ENCODE measurements at places on chromosomes 3 and 15.

DNA sequence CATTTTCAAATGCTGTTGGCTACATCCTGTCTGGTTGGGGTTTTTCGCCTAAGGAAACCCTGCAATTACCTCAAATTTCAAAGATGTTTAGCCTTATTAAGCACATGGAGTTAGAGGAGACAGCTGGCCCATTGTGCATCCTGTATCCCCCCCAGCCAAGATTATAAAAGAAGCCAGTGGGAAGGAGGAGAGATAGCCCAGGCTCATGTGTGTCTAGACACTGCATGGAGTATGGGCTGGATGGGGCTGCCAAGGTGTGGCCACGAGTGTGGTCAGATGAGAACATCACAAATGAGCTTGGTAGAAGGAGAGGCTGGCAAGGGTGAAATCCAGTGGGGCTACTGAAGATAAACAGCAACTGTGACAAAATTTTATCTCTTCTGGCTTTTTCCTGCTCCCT, 270.0 kb upstream of the TBC1D5 start:
- no peak for DNase-seq

DNA sequence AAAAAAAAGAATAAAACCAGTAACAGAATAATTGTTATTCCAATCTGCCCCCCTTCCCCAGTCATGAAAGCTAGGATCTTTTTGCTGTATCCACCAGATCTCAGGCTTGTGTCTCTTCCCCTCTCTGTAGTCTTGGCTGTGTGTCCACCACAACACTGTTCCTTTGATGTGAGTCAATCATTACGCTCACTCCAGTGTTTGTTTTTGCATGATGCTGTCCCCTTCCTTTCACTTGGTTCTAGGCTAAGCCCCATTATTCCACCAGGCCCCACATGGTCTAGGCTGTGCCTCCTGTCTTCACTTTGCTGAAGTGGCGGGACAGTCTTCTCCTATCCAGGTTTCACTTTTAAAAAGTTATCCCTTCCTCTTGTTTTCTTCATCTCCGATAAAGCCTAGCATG, 13.6 kb downstream of the ACKR2 start:
- DNase-seq = no peak

- DNase-seq = no peak
Observed at GRCh38 chr15:27059610-27060202, 88.7 kb downstream of the GABRG3 start.

GRCh38 chr3:84965141-84965540, 6.4 kb downstream of the CADM2 start:
- DNase-seq = no peak

- no peak for DNase-seq
Observed at GRCh38 chr15:41169781-41170180, 53.7 kb upstream of the INO80 start.

DNA sequence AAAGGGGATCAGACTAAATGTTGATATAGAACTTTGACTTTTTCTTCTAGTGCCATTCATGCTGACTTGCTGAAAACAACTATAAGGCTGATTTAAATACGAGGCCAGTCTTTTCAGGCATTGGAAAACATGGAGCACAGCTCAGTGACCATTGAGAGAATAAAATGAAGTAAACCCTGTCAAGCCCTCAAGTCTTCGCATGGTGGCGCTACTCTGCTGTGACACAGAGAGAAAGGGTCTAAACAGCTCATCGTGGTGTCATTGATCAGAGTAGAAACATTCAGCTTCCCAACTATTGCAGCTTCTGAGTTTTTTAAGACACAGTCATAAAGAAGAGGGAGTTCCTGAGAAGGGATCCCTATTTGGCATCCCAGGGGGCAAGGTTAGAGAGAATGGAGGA, 716.2 kb downstream of the DIPK2A start:
- DNase-seq = no peak

GRCh38 chr3:12471241-12471640, 13.0 kb upstream of the TSEN2 start:
- no peak for DNase-seq

DNA sequence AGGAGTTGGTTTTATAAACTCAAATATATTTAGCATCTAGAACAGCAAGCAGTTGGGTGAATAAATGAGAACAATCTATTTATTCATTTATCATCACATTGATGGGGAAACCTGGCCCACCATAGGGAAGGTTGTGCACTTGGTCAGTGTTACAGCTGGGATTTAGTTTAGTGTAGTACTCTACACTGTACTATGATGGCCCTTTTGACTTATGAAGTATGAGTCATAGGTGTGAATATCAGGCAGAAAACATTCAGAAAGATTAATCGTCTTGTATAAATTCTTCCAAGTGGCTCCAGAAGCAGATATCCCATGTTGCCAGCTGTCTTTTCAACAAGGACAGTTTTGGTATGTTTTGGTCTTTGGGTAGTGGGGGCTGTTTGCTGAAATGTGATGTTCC, 38.0 kb downstream of the BBS4 start:
- DNase-seq = no peak

DNA sequence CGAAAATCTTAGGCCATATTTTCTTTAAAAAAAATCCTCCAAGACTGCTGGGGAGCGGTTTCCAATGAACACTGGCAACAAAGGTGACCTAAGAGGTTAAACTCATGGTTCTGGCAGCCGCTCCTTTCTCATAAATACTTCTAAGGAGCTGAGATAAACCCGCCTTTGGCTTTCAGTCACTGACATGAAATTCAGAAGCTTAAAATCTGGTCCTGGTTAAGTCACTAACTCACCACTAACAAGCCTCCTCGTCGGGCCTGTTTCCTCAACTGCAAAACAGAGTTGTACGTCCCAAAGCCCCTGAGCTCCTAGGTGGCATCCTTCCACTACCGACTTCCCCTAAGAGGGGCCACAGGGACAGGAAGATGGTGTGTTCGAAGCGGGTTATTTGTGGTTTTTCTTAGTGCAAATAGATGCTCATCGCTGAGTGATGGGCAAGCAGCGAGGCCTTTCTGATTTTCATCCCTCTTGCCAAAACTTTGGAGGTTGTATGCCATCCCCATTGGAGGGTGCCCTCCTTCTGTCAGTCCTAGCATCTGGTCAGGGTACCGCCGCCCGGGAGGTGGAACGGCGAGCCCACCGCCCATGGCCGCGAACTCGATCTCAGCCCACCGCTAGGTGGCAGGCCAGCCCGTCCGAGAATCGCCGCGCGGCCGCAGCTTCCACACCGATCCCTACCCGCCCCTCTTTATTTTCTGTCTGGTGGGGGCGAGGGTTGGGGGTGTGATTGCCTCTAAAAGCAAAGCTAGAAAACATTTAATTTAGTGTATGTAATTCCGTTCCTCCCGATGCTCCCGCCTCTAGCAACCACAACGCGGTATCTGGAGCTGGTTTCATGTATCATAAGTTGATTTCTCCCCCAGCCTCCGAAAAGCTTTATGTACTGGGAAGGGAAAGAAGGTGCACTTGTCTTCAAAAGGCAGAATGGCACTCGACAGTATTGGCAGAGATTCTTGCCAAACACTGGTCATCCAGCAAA, 4.6 kb downstream of the BCL6 start:
- peak; percentile 51 for DNase-seq

GRCh38 chr15:69812861-69813261, 284.9 kb downstream of the TLE3 start:
- no peak for DNase-seq

GRCh38 chr3:105401691-105402149, 35.0 kb downstream of the ALCAM start:
- DNase-seq = no peak

GRCh38 chr3:108152274-108152673, 61.4 kb upstream of the CD47 start:
- no peak for DNase-seq

DNA sequence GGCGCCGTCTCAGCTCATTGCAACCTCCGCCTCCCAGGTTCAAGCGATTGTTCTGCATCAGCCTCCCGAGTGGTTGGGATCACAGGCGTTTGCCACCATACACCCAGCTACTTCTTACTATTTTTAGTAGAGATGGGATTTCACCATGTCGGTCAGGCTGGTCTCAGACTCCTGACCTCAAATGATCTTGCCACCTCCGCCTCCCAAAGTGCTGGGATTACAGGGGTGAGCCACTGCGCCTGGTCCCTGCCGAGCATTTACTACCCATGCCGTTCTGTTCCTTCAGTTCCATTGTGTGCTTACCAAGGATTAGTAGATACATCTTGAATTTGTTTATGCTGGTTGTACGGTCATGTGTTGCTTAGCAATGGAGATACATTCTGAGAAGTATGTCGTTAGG, 10.3 kb downstream of the CHD2 start:
- DNase-seq = no peak

DNA sequence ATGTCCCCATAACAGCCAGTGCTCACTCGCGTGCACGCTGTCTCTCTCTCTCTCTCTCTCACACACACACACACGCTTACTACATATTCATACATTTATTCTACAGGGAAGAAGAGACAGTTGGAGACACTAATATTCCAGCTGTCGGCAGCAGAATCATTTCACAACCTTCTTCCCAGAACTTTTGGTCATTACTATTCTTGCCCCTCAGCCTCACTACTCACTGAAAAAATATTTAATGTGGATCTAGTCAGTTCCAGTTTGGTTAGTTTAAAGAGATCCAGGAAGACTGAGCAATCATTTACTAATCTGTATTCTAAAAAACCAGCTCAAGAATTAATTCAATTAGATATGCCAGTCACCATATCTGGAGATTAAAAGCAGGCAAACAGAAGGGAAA, 394.9 kb downstream of the PTPRG start:
- DNase-seq = no peak

- no peak for DNase-seq
Observed at GRCh38 chr3:192818126-192818525, 90.8 kb upstream of the FGF12 start.

GRCh38 chr3:49333091-49333490, 6.8 kb downstream of the USP4 start:
- DNase-seq = no peak

- no peak for DNase-seq
Observed at GRCh38 chr3:183477801-183478456, 49.5 kb upstream of the MCF2L2 start.

DNA sequence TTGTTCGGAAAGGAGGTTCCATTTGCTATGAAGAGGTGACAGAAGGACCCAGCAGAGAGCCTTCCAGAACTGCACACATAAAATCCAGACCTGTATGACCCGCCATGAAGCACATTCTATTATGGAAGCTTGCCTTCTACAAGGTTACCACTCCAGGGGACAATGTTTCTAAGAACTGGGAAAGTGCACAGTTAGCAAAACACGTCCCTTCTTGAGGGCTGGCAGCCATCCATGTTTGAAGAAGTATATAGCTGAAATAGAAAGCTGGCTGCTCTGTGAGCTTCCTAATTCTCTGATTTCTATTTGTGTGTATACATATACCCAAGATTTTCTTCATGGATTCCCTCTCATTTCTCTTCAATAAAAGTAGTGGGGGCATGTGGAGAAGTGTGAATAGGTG, 74.6 kb downstream of the CNTN3 start:
- no peak for DNase-seq

DNA sequence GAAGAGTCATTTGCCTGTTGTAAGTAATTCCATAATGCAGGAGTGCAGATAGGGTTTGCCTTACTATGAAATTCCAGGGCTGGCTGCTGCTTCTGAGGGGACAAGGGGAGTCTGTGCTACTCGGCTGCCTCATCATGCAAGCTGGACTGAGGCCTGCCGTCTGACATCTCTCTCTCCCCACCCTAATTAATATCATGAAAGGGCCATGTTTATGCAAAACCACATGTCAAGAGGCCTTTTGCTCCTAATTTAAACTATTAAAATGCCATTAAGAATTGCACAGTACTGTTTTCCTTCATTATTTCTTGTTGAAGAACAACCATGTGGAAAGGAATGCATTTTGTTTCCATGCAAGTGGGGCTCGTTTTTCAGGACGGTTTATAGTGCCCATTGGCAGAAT, 26.3 kb downstream of the CHST2 start:
- no peak for DNase-seq

GRCh38 chr15:22259881-22260421, 179.6 kb downstream of the OR4M2 start:
- DNase-seq = no peak

- DNase-seq = no peak
Observed at GRCh38 chr3:27596334-27596841, 112.2 kb upstream of the SLC4A7 start.
